Breast epithelium (tissue), 4 donors: ENCODE measurements at places on chromosomes 4 and X. TPM values are rescaled to one million over a fixed set of nuclear protein-coding genes. Genes with fewer than 3 reads are reported as not detected.

- H3K36me3 ChIP-seq = no peaks in the 10 kb centered on the region
- no peaks in the 10 kb centered on the region for H3K4me1 ChIP-seq
- no peaks in the 10 kb centered on the region for H3K27me3 ChIP-seq
- H3K27ac ChIP-seq = no peak overlapping the region
- H3K4me3 ChIP-seq = no peak overlapping the region
These were observed 335.2 kb downstream of the TENM3 start for GRCh38 chr4:182578402-182578801.

DNA sequence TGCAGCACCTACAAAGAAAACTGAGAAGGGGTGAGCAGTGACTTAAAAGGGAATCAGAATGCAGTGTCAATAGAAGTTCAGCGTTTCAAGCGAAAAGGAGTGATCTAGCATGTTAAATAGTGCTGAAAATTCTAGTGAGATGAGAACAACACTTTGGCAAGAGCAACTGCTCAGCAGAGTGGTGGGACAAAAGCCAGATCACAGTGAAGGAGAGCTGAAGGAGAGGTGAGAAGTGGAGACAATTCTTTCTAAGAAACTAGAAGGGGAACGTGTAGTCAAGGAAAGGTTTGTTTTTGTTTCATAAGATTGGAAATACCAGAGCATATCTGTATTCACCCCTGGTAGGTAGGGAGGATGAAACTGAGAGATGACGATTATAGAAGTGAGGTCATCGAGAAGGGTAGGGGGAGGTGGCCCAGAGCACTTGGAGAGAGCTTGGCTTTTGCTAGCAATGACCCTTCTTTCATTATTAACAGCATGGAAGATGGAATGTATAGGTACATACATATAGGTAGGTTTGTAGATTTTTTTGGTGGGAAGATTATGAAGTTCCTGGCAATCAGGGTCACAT, 33.7 kb downstream of the SRPX2 start:
- no peak overlapping the region for H3K4me3 ChIP-seq
- DNase-seq = no peak
- no peak overlapping the region for H3K27ac ChIP-seq
- H3K27me3 ChIP-seq = peaks cover 59% of the 10 kb centered on the region
- no peaks in the 10 kb centered on the region for H3K36me3 ChIP-seq

DNA sequence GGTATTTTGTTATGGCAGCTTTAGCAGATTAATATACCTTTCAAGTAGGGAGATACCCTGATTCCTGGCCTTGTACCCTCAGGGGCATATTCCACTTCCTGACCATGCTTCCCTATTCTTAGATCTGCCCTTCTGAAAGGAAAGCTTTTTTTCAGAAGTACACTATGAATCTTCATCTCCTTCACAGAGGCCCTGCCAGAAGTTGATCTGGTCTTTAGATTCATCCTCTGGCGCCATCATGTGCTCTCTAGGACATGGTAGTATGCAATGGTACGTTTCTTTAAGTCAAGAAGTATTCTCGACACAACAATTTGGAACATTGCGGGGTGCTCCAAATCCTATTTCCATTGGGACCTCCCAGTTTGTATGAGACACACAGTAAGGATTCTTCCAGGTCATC, 39.6 kb upstream of the DIPK2B start:
- no peak for DNase-seq
- no peaks in the 10 kb centered on the region for H3K36me3 ChIP-seq
- no peak overlapping the region for H3K27ac ChIP-seq
- no peaks in the 10 kb centered on the region for H3K4me1 ChIP-seq
- H3K27me3 ChIP-seq = peaks cover 21% of the 10 kb centered on the region
- H3K4me3 ChIP-seq = no peak overlapping the region

DCK gene
- total RNA-seq = 23.0 TPM
